ENCODE measurements at places on chromosomes 5 and 9.

- DNase-seq: no peak
Measured at GRCh38 chr5:22521521-22521920, 331.6 kb downstream of the CDH12 start.

DNA sequence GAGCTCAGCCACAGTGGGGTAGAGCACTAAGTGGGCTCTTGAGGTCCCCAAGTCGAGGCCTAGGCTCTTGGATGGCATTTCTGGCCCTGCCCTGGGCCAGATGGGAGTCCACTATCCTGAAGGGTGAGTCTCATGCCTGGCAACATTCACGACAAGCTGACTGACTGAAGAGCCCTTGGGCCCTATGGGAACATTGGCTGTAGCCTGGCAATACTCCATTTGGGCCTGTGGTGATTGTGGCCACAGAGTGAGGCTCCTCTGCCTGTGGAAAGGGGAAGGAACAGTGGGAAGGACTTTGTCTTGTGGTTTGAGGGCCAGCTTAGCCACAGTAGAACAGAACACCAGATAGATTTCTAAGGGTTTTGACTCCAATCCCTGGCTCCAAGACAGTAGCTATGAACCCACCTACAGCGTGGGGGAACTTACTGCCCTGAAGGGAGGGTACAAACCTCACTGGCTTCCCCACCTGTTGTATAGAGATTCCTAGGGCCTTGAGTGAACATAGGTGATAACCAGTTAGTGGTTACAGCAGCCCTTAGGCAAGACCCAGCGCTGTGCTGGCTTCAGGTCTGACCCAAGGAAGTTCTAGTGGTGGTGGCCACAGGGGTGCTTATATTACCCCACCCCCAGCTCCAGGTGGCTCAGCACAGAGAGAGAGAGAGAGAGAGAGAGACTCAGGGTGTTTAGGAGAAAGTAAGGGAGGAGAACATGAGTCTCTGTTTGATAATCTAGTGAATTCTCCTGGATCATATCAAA, 72.4 kb downstream of the KIAA0825 start:
- DNase-seq: no peak

GRCh38 chr5:107812570-107813141, 141.9 kb upstream of the EFNA5 start:
- no peak for DNase-seq

- DNase-seq: no peak
Measured at GRCh38 chr9:121350993-121351561, 19.0 kb downstream of the STOM start.

- no peak for DNase-seq
Measured at GRCh38 chr5:23457780-23458179, 49.6 kb upstream of the PRDM9 start.

- DNase-seq: no peak
Measured at GRCh38 chr5:83744821-83745220, 24.2 kb upstream of the HAPLN1 start.

DNA sequence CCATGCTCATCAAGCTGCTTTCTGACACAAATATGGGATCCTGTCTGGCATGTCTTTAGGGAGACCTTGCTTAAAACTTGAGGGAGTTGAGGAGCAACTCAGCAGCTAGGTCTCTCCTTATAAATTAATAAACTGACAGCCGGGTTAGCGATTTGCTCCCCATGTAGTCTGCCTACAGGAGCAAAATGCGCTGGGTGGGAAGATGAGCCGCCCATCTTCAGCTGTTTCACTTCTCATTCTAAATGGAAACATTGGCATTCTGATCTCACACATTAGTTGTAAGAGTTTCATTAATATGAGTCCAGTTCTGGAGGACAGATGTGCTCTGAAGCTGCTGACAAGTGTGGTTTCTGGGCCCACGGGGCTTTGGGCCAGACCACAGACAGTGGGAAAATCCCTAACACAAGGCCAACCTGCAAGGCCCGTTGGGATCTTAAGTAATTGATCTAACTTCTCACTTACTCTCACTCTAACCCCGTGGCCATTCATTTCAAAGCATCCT, 197.0 kb downstream of the MCTP1 start:
- no peak for DNase-seq

DNA sequence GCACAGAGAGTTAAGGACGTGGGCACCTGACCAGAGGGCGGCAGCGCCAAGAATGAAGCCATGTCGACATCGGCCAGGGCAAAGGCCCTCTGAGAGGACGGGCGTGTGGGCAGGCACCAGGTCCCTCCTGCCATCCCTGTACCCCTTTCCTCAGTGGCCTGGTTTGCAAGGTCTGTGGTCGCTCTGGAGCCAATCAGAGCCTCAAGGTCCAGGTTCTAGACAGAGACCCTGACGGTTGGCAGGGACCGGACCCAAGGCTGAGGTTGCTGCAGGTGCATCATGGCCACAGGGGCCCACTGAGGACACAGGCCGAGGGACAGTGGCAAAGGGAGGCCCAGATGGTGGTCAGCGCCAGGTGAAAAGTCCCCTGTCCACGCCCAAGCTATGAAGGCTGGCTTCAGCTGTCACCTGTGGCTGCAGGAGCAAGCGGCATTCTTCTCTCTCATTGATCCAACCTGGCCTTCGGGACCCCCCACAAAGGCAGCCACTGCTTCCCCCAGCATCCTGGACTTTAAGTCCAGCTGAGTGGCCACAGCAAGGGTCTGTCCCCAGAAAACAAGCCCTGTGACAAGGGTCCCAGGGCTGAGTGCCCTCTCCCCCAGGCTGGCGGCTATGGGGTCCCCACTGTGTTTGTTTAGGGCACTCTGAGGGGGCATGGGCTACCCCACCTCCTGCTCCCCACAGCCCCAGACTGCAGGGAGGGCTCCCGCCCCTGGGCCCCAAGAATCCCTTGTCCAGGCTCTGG, 48.9 kb downstream of the VAV2 start:
- DNase-seq: no peak

- no peak for DNase-seq
Measured at GRCh38 chr9:135038826-135039225, 48.6 kb upstream of the OLFM1 start.

- DNase-seq: no peak
Measured at GRCh38 chr5:113117543-113118115, 141.0 kb downstream of the DCP2 start.

- DNase-seq: no peak
Measured at GRCh38 chr9:1869843-1870242, 145.3 kb upstream of the SMARCA2 start.

GRCh38 chr5:39464088-39464487, 39.3 kb upstream of the DAB2 start:
- DNase-seq: no peak

GRCh38 chr5:140220032-140220697, 45.2 kb downstream of the CYSTM1 start:
- DNase-seq: no peak

DNA sequence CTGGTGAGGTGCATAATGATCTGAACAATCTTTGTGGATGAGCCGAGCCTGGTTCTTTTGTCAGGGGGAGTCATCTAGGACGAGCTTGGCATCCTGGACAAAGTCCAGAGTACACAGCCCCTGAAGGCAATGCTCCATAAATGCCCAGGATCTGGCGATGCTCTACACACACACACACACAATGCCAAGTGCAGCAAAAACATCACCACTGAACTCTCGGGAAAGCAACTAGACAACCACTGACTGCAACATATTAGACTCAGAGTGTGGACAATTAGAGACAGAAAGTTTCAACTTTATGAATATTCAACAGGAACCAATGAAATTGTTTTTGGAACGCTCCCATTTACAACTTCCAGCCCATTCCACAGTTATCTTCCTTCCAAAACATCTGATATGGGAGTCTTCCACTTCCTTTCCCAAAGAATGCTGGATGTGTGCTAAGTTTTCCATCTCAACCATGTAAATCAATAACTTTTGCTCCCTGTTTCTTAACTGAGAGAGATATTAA, 227.6 kb upstream of the ANKRD55 start:
- no peak for DNase-seq

DNA sequence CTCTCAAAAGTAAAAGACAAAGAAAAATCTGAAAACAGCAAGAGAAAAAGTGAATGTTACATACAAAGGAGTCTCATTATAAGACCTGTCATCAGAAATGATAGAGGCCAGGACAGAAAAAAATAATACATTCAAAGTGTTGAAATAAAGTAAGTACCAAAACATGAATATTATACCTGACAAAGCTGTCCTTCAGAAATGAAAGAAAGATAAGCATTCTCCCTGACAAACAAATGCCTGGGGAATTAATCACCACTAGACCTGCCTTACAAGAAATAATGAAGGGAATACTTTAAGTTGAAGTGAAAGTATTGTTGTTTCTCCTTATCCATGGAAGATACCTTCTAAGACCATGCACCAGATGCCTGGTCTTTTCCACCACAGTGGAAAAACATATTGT, 1605.2 kb upstream of the CDH6 start:
- DNase-seq: no peak

DNA sequence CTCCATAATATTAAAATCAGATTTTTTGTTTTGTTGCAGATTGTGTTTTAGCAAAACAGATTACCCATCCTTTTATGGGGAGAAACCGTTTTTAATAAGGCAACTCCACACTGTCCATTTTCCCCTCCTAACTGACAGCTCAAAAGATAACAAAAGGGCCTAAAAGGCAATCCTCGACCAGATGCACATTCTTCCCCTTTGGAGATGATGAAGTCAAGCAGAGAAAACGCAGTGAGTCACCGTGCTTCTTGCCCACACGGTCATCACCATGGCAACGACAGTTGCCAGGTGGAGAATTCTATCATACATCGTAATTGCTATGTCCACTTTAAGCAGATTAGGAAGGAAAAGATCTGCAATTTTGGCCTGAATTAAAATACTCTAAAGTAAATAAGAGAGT, 96.4 kb downstream of the DIRAS2 start:
- no peak for DNase-seq

GRCh38 chr9:37965116-37965515, 61.2 kb upstream of the SLC25A51 start:
- DNase-seq: no peak

GRCh38 chr5:151892393-151892792, 32.3 kb downstream of the GLRA1 start:
- DNase-seq: no peak

GRCh38 chr9:34929506-34930102, 28.5 kb upstream of the PHF24 start:
- DNase-seq: no peak

- no peak for DNase-seq
Measured at GRCh38 chr5:66796305-66797292, 200.4 kb downstream of the MAST4 start.

GRCh38 chr5:12460493-12461261, 556.4 kb upstream of the CTNND2 start:
- no peak for DNase-seq

GRCh38 chr9:69637193-69637816, 34.9 kb downstream of the APBA1 start:
- DNase-seq: no peak

GRCh38 chr9:114324492-114324891, 1.6 kb downstream of the ORM1 start:
- DNase-seq: no peak

DNA sequence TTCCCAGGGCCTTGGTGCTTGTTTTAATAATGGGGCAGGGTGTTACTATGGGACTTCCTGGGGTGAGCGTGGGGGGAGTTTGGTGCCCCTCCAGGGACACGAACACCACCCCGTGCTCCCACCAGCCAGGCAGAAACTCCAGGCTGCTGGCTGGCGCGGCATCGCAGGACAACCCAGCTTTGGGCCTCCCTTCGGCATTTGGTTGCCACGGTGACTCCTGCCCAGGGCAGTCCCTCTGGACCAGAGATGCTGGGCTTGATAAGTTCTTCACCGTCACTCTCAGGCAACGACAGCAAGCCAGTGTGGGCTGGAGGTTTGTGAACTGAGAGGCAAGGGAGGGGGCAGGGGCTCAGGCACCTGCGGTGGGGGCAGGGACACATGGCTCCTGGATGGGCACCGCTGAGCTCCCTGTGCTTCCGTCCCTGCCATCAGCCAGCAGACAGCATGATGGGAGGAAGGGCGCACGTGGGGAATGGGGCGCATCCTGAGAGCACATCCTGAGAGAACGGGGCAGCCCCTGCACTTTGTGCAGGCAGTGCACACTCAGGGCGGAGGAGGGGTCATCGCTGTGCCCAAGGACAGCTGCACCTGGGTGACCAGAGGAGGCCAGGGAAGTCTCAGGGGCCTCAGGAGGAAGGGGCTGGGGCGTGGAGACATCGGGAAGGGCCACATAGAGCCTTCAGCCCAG, 116.4 kb downstream of the RXRA start:
- no peak for DNase-seq

- no peak for DNase-seq
Measured at GRCh38 chr5:144202072-144202471, 31.4 kb downstream of the KCTD16 start.

- DNase-seq: no peak
Measured at GRCh38 chr5:6495433-6496206, 47.0 kb downstream of the UBE2QL1 start.

GRCh38 chr9:127181315-127181580, 58.8 kb upstream of the ANGPTL2 start:
- DNase-seq: no peak

GRCh38 chr9:130129432-130130061, 42.7 kb upstream of the NCS1 start:
- DNase-seq: no peak

Data from stimulated activated CD8-positive, alpha-beta memory T cell treated with anti-CD3 and anti-CD28 coated beads, Interleukin-4, amount 100 ng/mL, for 1 hour (primary cell).